Heart left ventricle (tissue), 16 donors: ENCODE measurements at places on chromosomes 16 and 17. TPM values are rescaled to one million over a fixed set of nuclear protein-coding genes. Genes with fewer than 3 reads are reported as not detected.
A peak's percentile ranks its signal among the peaks of the same experiment; 100 is the strongest.

DPEP2 gene
- 1.1 TPM for polyA plus RNA-seq

PLLP gene
- polyA plus RNA-seq = 10.4 TPM

GUCY2D gene
- 0.04 TPM for polyA plus RNA-seq

ACD gene
- 15.6 TPM for polyA plus RNA-seq

KRT222 gene
- polyA plus RNA-seq = not detected

PRRT2 gene
- polyA plus RNA-seq = 0.24 TPM

LRRC36 gene
- polyA plus RNA-seq = 0.42 TPM

GRCh38 chr17:47873200-47874090, 22.5 kb upstream of the SP6 start:
- no peak for DNase-seq

GRCh38 chr16:88796278-88796677, 7.3 kb upstream of the CDT1 start:
- no peak for DNase-seq

DNA sequence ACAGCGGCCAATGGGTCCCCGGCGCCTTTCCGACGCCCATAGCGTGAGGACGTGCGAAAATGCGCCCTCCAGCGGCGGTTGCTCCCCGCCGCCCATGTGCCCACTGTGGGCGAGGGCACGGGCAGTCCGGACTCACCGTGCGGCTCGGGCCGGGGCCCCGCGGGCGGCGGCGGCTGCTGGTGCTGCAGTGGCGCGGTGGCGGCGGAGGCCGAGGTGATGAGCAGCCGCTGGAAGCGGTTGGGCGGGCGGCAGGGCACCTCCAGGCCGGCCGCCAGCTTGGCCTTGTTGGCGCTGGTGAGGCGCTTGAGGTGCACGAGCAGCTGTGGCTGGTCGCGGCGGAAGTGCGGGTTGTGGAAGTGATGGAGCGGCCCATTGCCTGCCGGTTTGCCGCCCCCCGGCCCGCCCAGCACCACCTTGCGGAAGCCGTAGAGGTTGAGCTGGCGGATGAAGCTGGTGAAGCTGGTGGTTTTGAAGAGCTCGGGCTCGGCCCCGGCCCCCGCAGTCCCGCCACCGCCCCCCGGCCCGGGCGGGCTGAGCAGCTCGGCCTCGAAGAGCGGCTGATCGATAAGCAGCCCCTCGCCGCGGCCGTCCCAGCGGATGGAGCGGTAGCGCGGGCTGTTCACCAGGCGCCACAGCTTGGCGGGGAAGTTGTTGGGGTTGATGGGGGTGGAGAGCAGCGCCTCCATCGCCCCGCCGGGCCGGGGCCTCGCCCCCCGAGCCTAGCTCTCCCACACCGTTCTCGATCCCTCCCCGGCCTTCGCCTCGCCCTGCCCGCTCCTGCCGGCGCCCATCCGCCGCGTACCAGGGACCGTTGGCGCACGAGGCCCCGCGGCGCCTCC, at the start of gene HSF5:
Gene HSF5 (minus strand): TSS at position 820 of the 839 bp plus-strand sequence. CDS start 134 bp downstream, at position 686.
- DNase-seq = peak; percentile 73

DNA sequence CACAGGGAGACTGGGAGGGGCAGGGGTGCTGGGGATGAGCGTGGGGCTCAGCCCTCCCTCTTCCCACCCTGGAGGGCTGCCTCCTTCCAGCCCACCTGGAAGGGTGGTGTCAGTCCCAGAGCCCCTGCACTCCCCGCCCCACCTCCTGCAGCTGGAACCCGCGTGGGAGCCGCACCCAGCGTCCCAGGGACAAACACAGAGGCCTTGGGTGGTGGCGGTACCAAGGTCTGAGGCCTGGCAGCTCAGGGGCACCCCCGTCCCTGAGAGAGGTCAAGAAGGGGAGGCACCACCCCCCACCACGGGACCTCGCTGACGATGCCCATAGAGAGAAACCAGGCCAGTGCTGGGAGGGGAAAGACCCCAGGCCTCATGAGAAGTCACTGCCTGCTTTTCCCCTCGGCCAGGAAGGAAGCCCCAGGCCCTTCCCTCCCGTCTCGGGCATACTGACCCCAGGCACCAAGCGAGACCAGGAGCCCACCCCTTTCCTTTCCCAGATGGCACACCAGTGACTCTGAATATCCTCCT, 4.1 kb downstream of the HS3ST6 start:
- no peak for DNase-seq

DNA sequence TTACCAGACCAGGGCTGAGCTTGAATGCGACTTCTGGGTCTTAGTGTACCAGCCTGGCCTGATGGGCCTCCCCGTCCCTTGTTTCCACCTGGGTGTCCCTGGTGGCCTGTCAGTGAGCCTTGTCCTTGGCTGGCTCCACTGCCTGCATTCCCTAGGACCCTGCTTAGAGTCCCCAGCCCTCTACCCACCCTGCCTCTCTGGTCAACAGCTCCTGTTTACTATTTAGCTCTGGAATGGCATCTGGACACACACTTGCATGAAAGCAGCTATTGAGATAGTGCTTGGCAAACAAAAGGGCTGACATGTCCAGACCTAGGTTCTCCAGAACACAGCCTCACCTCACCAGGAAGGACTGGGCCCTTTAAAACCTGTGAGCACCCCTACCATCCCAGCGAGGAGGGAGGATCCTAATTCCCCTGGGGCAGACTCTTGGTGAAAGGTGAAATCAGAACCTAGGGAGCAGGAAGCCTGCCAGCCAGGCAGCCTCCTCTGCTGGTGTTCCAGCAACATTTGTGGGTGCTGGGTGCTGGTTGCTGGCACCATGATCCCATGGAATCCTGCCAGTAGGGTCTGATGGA, 38.8 kb downstream of the RAI1 start:
- no peak for DNase-seq

DNA sequence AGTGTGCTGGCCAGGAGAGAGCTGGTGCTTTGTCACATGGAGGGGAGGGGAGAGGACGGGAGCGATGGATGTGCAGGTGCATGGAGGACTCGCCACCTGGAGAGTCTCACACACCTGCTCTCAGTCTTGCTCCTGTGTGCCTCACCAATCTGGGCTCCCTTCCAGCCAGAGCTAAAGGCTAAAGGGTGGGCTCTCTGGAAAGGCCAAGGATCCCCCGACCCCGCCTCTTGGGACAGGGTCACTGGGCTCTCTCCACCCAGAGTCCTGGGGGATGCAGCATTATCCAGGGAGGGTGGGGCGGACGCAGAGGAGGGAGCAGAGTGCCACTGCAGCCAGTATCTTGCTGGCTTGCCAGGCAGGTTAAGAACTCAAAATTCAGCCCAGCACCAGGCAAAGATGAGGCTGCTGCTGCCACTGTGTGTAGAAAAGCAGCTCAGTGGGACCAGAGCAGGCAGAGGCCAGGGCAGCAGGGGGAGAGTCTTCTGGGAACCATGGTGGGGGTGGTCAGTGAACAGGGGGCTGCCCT, 5.4 kb upstream of the STAT5B start:
- no peak for DNase-seq

- DNase-seq = no peak
These were observed 148.4 kb downstream of the AATF start for GRCh38 chr17:37097154-37097553.

DNA sequence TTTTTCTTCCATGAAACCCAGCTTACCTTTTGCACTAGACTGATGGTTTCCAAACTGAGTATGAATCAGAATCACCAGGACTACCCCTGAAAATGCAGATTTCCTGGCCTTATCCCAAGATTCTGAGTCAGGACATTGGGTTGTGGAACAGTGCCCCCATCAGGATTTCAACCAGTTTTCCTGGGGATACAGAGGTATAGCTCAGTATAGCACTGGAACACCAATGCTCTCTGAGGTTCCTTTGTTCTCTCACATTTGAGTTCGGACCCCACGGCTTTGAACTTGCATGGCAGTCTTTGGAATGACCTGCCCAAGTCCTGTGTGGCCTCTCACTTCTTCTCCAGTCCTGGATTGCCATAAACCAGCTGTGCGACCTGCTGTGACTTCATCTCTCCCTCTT, 12.8 kb upstream of the CCL8 start:
- DNase-seq = no peak

DNA sequence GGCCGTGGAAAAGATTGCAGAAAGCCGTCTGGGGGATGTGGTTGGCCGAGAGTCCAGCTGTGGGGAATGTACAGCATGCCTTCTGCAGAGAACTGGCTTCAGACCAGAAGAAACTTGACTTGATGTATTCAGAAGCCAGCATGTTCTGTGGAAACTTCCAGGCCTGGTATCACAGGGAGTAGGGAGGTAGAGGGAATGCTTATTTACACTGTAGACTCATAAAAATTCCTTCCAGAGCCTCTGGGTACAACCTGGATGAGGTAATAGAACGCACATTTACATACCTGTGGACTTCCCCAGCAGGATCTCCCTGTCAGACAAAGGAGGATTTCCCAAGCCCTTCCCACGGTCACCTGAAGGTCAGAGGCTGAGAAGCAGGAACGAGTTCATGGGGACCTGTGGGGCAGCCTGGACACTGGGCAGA, 11.8 kb upstream of the GAS7 start:
- DNase-seq = no peak

- DNase-seq = no peak
These were observed 6.7 kb downstream of the PRSS36 start for GRCh38 chr16:31143011-31143693.

- DNase-seq = no peak
These were observed 89.1 kb upstream of the HS3ST3A1 start for GRCh38 chr17:13690806-13691205.

- DNase-seq = no peak
These were observed 106.6 kb upstream of the IRX6 start for GRCh38 chr16:55217392-55217791.

- DNase-seq = no peak
These were observed 140.6 kb downstream of the PARN start for GRCh38 chr16:14489460-14489859.
